ENCODE measurements at places on chromosomes 7 and 10. TPM values are rescaled to one million over a fixed set of nuclear protein-coding genes. Genes with fewer than 3 reads are reported as not detected.

The PRSS2 gene
- not detected for total RNA-seq

The NUTM2B gene
- under 0.01 TPM for total RNA-seq

The ENO4 gene
- total RNA-seq: 0.05 TPM

The TFPI2 gene
- total RNA-seq: 649 TPM

The ITGA8 gene
- under 0.01 TPM for total RNA-seq

The C10orf95 gene
- not detected for total RNA-seq

The VSIR gene
- 8.0 TPM for total RNA-seq

The PVRIG gene
- not detected for total RNA-seq

The BTBD16 gene
- not detected for total RNA-seq

The TRIM56 gene
- 14.3 TPM for total RNA-seq

The SP4 gene
- total RNA-seq: 3.0 TPM

The ELOVL3 gene
- total RNA-seq: 2.4 TPM

Measured in smooth muscle cell of the umbilical artery (primary cell).